NCI-H1092 (cell line): ENCODE measurements at places on chromosomes 1 and 21.

DNA sequence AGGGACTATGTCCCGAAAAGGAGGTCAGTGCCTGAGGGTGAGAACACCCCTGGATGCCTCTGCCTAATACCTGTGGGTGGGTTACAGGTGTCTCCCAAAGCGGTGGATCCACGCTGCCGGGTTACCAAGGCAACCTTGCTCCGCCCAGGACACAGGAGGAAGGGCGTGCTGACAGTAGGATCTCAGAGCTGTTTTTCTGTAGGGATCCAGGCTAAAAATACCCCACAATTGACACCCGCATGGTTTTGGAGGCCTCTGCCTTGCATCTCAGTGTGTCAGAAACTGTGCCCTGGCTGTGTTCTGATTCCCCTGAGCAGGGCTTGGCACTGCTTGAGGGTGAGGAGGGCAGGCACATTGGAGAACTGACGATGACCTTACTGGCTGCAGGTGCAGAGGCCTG lies 118.0 kb downstream of the IER5 start:
- DNase-seq: no peak

DNA sequence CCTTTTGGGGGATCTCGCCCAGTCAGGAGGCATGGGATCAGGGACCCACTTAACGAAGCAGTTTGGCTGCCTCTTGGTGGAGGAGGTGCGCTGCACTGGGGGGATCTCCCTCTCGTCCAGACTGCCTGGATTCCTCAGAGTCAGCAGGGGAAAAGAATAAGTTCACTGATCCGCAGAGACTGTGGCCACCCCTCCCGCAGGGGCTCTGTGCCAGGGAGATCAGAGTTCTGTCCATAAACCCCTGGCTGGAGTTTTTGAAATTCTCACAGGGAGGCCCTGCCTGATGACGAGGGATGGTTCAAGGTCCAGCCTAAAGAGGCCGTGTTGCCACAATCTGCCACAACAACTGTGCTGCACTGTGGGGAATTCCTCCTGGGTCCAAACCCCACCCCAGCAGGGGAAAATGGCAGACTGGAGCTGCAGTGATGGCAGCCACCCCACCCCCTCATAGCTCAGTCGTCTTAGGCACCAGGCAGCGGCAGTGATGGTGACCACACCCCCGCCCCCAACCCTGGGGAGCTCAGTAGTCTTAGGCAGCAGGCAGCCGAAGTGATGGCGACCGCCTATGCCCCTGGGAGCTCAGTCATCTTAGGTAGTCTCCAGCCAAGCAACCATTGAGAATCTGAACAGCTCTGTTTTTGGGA lies 273.8 kb upstream of the USP25 start:
- DNase-seq: no peak

DNA sequence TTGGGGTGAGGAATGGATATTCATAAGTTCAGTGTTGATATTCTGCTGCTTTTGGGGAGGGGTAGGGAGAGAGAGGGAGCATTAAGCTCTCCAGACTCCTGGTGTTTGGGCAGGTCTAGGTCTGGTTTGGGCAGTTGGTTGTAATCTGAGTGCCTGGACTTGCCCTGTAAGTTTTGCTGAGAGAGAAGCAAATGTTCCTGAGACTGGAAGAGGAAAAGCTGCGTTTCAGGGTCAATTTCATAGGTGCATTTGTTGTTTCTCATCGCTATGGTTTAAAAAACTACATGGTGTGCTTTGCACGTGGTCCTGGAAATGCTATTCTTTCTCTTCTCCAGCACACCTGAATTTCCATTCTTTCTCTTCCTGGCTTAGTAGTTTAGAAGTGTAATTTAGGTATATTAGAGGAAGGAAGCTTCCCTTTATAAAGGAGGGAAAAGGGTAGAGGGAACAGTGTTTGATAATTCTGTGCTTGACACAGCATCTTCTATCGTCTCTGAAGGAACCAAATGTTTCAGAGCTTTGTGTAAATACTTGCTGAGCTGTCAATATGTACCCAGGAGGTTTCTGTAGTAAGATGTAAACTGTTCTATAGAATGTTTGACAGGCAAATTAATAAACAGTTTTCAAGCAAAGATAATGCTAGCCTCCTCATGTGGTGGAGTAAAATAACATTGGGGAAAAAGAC lies 6.3 kb downstream of the ARID1A start:
- DNase-seq: no peak

GRCh38 chr1:226551299-226551698 lies 2.7 kb downstream of the STUM start:
- DNase-seq: peak; percentile 76

DNA sequence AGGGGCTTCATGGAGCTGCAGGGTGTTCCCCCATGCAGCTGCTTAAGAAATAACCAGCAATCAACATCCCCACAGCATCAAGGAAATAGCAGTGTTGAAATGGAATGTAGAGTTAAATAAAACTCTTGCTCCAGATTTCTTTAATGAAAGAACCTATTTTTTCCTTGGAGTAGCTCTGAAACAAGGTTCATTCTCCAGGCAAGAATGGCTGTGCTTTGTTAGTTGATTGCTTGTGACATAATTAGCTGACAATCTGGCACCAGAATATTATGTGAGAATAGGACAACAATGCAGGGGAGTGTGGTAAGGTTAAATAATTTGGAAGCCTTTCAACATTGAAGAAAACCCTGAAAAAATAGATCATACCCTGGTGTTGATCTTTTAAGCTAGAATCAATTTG lies 254.2 kb upstream of the RRP15 start:
- DNase-seq: no peak

DNA sequence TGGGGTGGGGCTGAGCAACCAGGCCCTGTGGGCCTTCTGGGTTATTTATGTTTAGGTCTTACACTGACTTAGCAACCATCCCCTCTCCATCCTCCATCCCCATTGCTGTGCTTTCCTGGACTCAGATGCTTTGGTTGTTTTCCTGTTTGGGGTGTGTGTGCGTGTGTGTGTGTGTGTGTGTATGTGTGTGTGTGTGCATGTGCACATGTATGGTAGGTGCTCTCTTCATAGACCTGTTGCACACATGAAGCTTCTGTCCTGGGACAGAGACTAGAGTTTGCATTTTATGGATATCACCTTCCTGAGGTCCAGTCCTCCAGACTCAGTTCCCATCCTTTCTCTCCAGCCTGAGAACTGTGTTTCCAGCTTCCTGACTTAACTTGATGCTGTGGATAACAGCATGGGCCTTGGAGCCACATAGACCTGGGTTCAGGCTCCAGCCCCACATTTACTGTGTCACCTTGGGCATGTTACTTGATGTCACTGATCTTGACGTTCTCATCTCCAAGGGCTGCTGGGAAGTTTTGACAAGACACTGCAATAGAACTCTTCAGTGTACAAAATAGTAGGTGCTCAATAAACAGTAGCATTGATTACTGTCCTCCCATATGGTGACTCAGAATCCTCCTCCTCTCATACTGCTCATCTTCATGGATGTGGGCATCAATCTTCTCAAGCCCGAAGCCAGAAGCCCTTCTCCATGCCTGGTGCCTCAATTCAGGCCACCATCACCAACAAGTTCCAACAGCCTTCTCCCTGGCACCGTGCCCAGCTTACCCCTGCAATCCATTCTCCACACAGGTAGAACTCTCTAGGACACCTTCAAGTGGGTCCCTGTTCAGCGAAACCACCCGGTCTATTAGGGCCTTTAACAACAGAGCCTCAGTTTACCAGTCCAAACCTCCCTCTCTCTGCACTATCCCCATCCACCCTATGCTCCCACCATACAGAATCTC lies 181.8 kb upstream of the EDN2 start:
- DNase-seq: no peak

DNA sequence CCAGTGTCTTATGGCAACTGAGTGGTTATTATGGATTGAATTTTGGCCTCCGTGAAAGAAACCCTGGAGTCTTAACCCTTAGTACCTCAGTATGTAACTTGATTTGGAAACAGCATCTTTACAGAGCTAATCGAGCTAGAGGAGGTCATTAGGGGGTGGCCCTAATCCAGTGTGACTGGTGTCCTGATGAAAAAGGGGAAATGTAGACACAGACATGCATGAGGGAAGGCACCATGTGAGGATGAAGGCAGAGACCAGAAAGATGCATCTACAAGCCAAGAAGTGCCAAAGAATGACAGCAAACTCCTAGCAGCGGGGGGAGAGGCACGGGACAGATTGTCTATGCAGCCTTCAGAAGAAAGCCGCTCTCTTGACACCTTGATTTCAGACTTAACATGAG lies 14.7 kb downstream of the DOP1B start:
- no peak for DNase-seq

DNA sequence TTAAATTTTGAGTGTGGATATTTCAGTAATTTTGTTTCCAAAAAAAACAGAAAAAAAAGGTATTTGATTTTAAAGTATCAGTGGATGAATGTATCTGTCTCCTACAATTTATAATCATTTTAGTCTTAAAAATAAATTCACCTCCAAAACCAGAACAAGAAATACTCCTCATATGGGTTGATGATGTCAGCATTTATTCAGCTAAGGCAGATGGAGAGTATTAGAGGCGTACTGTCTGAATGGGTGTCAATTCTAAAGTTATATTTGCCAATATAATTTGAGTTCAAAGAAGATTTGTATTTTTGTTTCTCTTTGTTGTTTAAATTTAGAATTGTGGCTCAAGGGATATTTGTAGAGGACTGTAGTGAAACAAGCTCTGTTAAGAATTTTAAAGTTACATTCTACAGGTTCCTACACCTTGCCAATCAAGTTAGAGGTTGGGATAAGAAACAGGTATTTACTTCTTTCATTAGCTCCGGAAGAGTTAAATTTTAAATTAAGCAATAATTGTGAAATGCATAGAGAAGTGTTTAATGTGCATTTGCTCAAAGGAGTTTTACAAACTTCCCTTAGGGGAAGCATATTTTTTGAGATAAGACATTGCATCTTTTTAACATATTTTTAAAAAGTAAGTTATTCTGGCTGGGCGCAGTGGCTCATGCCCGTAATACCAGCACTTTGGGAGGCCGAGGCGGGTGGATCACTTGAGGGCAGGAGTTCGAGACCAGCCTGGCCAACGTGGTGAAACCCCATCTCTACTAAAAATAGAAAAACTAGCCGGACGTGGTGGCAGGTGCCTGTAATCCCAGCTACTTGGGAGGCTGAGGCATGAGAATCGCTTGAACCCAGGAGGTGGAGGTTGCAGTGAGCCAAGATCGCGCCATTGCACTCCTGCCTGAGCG lies 1.2 kb downstream of the PLA2G4A start:
- no peak for DNase-seq

DNA sequence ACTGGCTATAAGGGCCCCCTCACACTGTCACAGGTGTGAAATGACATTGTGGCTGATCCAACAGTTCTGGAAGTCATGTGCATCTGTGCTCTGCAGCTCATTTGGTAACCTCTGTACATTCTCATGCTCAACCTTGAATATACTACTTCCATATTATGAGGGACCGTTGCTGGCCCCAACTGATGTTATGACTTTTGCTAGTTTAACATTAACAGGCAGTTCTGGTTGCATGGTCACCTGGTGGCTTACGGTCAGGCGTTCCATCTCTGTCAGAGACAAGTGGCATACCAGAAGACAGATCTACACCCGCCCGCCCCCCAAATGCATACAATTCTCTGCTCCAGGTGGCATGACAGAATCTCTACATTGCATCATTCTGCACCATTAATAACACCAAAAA lies 6.0 kb upstream of the DIP2A start:
- DNase-seq: no peak

GRCh38 chr1:100542285-100542684 lies 4.3 kb downstream of the GPR88 start:
- no peak for DNase-seq

DNA sequence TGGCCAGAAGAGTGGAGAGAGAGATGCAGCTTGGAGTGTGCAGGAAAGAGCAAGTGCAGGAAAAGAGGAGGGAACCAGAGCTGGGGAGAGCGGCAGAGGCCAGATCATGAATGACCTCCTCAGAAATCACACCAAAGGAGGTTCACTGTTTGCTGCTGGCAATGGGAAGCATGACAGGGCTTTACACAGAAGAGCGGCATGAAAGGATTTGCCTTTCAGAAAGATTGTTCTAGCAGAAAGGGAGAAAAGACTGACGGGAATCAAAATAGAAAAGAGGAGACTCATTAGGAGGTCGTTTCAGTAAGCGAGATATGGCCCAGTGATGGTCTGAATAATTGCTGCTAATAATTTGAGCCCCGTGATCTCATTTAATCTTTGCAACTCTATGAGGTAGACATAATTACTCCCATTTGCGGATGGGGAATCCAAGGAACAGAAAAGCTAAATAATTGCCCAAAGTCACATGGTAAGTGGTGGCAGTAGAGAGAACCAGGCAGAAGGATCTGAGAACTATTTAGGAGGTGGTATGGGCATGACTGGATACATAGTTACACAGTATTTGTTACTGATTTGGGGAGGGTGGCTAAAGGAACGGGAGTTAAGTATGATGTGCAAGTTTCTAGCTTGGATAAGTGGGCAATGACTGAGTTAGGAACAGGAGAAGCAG lies 12.5 kb upstream of the HNRNPR start:
- DNase-seq: no peak

DNA sequence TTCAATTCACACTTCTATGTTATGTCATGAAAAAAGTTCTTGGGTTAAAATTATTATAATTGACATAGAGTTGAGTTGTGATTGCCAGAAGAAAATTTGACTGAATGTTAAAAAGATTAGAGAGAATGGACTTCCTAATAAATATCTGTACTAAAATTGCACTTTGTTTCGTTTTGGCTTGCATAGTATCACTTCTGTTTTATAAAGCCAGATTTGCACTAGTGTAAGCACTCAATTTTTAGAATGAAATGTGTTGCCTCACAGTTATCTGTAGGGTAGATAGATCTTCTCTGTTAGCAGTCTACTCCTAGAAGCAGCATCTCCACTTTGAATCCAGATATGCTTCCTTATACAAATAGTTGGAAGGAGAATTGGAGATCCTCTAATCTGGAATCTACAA lies 95.2 kb upstream of the MPC2 start:
- no peak for DNase-seq

GRCh38 chr1:60753036-60753900 lies 329.1 kb upstream of the NFIA start:
- no peak for DNase-seq

DNA sequence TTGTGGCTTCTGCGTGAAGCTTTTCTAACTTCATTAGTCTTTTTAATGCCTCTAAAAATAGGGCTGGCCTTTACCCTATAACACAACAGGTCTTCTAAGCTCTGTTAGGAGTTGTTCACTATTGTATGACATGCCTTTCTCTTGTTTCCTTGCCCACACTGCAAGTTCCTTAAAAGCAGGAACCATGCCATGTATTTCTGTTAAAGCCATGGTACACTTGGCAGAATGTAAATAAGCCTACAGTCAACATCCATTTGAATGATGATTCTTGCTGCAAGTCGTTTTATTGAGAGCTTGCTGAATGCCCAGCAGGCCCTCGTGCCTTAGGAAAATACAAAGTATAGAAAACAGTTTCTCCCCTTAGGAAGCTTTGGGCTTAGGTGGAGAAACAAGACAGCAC lies 214.6 kb downstream of the DUSP10 start:
- DNase-seq: no peak

GRCh38 chr1:217134857-217135568 lies 411.8 kb upstream of the ESRRG start:
- peak; percentile 83 for DNase-seq

DNA sequence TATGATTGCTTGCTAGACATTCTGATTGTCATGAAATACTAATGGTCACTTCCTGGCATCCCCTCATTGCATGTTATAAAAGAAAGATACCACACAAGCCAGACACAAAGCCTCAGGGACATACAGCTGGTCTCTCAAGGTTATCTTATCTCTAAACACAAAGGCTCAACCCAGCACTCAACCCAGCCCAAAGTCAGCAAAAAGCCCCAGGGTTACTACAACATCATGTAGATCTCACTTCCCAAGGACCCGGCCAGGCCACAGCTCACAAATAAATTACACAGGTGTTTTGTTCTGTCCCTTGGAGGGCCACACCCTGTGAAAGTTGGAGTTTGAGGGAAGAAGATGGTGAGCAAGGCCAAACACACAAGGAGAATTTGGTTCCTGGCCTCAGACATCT lies 109.7 kb upstream of the BARHL2 start:
- DNase-seq: no peak
